Neural crest cell (in vitro differentiated cells): ENCODE measurements at places on chromosomes 7 and 10. TPM values are rescaled to one million over a fixed set of nuclear protein-coding genes. Genes with fewer than 3 reads are reported as not detected.

DNA sequence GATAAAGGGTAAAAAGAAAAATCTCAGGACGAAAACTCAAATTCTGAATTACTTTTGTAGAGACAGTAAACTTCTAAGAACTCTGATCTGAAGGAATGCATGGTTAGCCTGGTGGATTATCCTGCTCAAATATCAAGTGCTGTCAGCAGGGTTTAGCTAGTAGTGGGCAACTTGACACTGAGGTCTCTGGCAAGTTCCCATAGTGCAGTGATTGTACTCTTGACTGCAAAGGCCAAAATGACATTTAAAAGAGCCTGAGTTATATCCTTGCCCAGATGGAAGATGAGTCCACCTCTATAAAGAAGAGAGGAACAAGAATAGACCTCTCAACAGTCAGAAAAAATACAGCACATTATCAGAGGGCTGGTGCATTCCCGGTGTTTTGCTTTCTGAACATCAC lies 304.5 kb upstream of the IMMP2L start:
- H3K27ac ChIP-seq = no peak overlapping the region
- no peak overlapping the region for H3K4me3 ChIP-seq
- H3K36me3 ChIP-seq = peaks cover 6% of the 10 kb centered on the region
- no peak for DNase-seq
- H3K4me1 ChIP-seq = peaks cover 8% of the 10 kb centered on the region
- H3K27me3 ChIP-seq = no peaks in the 10 kb centered on the region

- H3K4me1 ChIP-seq = no peaks in the 10 kb centered on the region
- no peak overlapping the region for H3K27ac ChIP-seq
- no peak overlapping the region for H3K4me3 ChIP-seq
- peaks cover 2% of the 10 kb centered on the region for H3K36me3 ChIP-seq
- DNase-seq = no peak
Observed at GRCh38 chr7:151322906-151323305, 18.7 kb upstream of the NUB1 start.

DNA sequence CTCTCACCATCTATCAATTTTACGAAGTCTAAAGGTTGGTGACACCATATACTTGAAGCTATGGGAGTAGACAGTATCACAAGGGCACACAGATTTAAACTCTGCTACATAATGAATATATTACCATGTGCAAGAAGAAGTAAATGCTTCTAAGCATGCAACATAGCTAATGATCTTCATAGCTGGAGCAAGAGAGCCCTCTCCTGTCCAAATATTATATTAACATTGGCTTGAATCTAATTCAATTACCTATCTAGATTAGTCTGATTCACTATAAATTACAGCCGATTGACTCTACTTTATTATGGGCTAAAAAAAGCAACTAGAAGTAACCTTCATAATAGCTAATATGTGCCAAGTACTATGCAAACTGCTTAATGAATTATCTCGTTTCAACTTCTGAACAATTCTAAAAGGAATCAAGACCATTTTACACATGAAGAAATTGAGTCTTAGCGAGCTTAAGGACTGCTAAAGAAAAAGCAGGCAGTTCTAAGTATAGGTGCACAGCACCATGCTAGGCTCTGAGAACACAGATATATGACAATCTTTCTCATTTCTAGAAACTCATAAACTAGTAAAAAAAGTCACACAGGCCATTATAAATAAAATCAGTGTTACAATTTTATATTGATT lies 21.9 kb downstream of the FRA10AC1 start:
- H3K27me3 ChIP-seq = no peaks in the 10 kb centered on the region
- DNase-seq = no peak
- no peak overlapping the region for H3K4me3 ChIP-seq
- no peaks in the 10 kb centered on the region for H3K36me3 ChIP-seq
- no peaks in the 10 kb centered on the region for H3K4me1 ChIP-seq

DNA sequence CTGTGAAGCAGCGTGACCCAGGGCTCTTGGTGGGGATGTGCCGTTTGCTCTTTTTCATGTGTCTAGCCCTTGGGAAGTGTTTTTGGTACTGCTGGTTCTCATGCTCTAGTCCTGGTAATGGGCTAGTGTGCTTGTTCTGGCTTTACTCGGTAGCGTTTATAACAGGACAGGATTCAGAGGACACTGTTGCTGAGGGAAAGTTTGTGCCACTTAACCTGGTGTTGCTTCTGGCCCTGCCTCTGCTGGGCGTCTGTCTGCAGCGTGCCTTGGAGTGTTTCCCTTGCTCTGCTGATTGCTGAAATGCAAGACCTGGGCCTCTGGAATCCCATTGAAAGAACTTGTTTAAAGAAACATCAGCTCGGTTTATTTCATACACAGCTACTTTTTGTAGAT lies 35.0 kb downstream of the INPP5A start:
- H3K27ac ChIP-seq = no peak overlapping the region
- no peak overlapping the region for H3K4me3 ChIP-seq
- DNase-seq = no peak
- no peaks in the 10 kb centered on the region for H3K27me3 ChIP-seq
- peaks cover 8% of the 10 kb centered on the region for H3K4me1 ChIP-seq

The FKBP14 gene
- total RNA-seq = 20.3 and 21.3 TPM in 2 replicates

The NODAL gene
- total RNA-seq = not detected in 2 replicates
